ENCODE measurements at places on chromosomes 1 and 21. TPM values are rescaled to one million over a fixed set of nuclear protein-coding genes. Genes with fewer than 3 reads are reported as not detected.

GRCh38 chr1:118300808-118301207 is 115.8 kb upstream of the SPAG17 start:
- DNase-seq, result no peak

Gene RNU1-3
- total RNA-seq, result 2,937 TPM

Gene SETSIP
- not detected for total RNA-seq

Gene SPATA1
- total RNA-seq, result 4.1 TPM

All from natural killer cell (primary cell).